ENCODE measurements at places on chromosomes 6 and 20.

- DNase-seq: no peak
Measured at GRCh38 chr20:19890445-19891051, 126.6 kb upstream of the NAA20 start.

DNA sequence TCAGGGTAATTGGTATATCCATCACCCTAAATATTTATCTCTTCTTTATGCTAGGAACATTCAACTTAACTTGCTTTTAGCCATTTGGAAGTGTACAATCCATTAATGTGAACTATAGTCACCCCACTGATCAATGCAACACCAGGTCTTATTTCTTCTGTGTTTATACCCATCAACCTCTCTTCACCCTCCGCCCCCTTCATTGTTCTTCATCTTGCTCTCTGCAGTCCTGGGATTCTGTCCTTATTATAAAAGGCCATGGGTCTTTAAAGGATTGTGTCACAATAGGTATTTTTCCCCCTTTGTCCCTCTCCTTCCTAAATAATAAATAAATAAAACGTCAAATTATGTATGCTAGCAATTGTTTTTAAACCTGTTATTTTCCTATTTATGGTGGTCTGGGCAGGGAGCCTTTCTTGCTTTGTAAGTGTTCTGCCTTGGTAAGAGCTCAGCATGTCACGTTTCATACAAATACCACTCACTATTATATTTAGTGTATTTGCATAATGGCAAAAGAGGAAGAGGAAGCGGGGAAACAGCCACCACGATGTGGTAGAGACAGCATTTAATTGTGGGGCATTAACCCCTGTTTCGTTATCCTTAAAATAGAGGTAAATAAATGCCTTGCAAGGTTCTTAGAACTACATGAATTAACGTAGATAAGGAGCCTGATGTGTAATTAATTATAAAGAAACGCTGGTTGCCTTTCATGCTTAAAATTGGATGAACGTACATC, 1.9 kb downstream of the ABRACL start:
- DNase-seq: no peak

- no peak for DNase-seq
Measured at GRCh38 chr6:109050447-109051102, 44.1 kb downstream of the SESN1 start.

DNA sequence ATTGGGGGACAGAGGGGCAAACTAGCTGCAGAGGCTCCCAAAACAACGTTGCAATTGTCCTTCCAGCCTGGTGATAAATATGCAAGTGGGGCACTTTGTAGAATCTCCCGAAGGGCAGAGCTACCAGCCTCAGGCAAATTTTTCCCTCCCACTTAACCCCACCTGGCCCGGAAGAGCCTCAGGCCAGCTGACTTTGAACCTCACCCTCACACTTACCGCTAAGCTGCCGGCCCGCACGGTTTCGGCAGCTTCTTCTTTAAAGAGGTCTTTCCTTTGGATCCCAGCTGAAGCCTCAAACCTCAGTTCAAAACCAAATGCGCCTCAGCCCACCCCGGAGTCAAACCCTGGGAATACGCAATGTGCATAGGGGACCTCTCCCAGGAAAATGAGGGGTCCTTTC, 2.5 kb downstream of the OVOL2 start:
- no peak for DNase-seq

GRCh38 chr6:164750128-164750527, 559.3 kb downstream of the C6orf118 start:
- no peak for DNase-seq

GRCh38 chr20:21099751-21100577, 6.2 kb downstream of the LINC00237 start:
- DNase-seq: no peak

DNA sequence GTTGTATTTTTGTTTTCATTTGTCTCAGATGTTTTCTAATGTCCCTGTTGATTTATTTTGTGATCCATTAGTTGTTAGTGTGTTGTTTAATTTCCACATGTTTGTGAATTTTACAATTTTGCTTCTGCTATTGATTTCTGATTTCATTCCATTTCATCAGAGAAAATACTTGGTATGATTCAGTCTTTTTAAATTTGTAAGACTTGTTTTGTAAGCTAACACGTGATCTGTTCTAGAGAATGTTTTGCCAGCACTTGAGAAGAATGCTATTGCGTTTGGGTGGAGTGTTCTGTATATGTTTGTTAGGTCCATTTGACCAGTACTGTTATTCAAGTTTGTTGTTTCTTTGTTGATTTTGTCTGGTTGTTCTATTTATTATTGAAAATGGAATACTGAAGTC, 53.9 kb downstream of the KIZ start:
- DNase-seq: peak; percentile 33

- DNase-seq: no peak
Measured at GRCh38 chr20:8406391-8406790, 274.3 kb downstream of the PLCB1 start.

DNA sequence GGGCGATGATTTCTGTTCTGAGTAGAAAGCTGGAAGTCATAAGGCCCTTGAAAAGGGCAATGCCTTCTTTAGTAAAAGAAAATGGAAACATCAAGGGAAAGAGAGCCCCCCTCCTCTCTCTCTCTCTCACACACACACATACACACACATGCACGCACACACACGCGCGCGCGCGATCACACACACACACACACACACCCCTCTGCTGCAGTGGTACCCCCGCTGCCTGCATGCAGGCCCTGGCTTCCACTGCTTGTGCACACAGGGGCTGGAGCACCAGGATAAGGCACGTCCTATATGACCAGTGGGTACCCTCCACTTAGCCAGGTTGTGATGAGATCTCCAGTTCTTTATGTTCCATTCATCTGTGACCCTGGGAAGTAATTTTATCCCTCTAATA, 300.9 kb downstream of the SLC35F1 start:
- no peak for DNase-seq

DNA sequence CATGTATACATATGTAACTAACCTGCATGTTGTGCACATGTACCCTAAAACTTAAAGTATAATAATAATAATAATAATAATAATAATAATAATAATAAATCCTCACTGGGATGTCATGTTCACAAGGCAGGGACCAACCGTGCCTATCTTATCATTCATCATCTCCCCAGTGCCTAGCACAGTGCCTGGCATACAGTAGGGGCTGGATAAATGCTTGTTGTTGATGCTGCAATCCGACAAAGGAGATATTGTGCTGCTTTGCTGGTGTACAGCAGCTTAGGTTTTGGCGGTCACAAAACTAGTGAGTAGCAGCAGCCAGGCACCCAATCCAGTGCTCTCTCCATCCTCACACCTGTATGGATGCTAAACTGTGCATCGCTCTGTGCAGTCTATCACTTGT, 94.1 kb upstream of the ASF1A start:
- no peak for DNase-seq

DNA sequence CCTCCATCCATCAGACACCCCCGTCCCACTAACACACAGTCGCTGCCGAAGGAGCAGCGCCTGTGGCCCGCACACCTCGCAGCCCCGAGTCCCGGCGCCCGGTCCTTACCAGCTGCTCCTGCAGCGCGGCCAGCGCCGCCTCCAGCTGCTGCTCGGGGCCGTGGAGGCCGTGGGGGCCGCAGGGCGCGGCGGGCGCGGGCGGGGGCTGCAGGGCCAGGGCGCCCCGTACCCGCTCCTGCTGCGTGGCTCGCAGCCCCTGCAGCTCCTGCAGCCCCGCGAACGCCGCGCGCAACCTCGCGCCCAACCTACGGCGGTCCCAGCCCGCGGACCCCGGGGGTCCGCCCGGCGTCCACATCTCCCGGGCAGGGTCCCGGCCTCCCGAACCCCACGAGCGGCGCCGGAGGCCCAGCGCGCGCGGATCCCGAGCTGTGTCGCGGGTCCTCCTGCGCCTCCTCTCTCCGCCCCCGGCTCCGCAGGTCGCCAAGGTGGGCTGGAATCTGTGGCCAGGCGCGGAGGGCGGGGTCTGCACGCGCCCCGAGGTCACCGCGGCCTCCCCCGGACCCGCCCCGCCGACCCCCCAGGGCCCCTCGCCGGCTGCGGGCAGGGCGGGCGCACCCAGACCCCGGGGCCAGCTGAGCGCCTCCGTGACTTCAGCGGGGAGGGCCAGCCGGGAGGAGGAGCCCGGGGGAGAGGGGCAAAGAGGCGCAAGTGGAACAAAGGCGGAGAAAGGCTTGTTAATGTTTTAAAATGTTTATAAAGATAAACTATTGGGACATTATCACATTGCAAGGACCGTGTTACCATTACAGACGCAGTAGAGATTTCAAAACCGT, at the start of gene DACT2:
Gene DACT2 (minus strand): TSS at position 499 of the 833 bp plus-strand sequence. CDS start 144 bp downstream, at position 355.
- no peak for DNase-seq

DNA sequence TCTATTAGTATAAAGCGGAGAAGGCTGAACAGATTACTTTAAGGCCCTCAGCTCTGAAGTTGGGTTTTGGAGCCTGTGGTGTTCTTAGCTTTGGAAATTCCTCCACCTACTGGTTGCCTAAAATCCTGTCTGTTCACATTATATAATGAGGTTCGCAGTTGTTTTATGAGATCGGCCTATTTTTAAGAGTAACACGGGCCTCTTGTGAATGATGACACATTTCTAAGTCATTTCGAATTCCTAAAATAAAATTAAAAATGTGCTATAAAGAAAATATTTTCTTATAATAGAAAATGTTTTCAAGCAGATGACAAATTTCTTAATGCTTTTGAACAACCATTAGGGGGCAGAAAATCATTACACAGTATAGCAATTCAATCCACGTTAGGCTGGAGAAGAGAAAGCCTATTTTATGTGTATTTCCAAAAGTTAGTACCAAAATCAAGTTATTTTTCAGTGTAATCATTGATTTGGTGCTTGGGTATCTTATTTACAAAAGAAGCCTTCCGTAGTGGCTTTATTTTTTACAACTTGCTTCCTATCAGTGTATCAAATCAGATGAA, 15.8 kb upstream of the FAM8A1 start:
- peak; percentile 39 for DNase-seq

GRCh38 chr20:61090541-61090940, 161.5 kb upstream of the CDH4 start:
- DNase-seq: no peak

GRCh38 chr6:124470803-124471202, 491.4 kb upstream of the RNF217 start:
- no peak for DNase-seq

- no peak for DNase-seq
Measured at GRCh38 chr6:158688860-158689259, 39.0 kb downstream of the SYTL3 start.

DNA sequence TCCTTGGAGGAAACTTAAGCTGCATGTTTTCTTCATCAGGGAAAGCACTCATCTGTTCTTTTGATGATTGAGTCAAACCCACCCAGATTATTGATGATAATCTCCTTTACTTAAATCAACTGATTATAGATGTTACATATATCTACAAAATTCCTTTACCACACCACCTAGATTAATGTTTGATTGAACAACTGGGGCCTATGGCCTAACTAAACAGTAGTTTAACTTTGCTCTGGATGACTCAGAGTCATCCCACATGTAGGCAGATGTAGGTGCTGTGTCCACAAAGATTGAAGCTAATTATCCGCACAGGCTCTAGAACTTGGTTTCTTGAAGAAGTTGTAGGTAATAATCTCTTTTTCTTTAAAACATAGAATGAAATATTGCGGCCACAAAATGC, 42.2 kb downstream of the PKIB start:
- DNase-seq: no peak
